ENCODE measurements at places on chromosomes 6 and 20.

DNA sequence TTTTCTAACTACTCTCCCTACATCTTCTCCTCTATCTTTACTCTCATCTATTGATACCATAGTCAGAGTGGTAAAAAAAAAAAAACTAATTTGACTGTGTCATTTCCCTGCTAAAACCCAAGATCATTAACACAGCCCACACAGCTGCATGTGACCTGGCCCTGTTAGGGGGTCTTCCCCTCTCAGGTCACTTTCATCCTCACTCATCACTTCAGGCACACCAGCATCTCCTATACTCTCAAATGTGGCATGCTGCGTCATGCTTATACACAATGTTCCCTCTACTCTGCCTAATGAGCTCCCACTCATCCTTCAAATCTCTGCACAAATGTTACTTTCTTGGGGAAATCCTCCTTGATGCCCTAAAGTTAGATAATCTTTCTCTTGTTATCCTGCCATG is 86.8 kb downstream of the CDK19 start:
- DNase-seq = no peak

DNA sequence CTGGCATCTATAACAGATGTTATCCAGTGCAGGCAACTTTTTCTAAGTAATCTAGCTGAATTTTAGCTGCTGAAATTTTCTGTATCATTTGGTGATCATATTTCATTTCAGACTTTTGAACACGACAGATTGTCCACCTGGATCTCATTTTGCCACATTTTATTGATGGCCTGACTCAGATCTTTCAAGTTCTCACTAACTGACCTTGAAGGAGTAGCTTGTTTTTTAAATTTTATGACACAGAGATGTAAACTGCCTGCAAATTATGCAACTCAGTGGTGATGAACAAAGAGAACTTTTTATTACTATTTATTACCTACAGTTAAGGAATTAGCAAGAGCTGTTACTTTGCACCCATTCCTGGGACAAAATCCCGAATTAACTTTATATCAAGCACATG is 366.4 kb downstream of the PAX1 start:
- no peak for DNase-seq

DNA sequence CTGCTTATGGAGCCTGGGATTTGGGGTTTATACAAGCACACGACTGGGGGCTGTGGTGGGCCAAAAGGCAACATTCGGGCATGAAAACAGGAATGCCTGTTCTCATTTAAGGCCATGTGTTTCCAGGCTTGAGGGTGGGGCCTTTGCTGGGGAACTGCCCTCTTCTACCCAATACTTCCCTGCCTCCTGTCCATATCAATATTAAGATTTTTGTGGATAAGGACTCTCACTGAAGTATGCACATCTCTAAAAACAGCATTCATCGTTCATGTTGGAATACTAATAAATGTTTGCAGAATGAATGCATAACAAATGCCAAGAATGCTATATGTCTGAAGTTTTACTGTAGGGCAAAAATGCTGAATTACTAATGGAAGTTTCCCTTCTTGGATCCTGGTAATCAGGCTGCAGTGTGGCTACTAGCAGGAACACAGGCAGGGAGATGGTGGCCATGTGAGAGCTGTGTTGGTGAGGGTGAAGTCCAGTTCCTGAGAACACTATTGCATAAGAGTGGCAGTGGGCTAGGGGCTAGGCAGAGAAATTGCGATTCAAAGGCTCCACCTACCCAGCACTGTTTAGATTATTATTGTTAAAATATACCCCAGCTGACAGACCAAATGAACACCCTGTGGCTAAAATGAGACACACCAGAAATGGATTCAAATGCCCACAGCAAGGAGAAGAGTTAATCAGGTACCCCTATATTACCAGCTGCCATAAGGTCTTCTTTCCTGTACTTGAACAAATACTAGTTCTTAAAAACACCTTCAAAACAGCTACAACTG is 644.3 kb downstream of the EPM2A start:
- DNase-seq = no peak

GRCh38 chr6:133855991-133856370 is 32.9 kb upstream of the TCF21 start:
- DNase-seq = no peak

- no peak for DNase-seq
These were observed 26.5 kb upstream of the GFOD1 start for GRCh38 chr6:13513626-13514502.

DNA sequence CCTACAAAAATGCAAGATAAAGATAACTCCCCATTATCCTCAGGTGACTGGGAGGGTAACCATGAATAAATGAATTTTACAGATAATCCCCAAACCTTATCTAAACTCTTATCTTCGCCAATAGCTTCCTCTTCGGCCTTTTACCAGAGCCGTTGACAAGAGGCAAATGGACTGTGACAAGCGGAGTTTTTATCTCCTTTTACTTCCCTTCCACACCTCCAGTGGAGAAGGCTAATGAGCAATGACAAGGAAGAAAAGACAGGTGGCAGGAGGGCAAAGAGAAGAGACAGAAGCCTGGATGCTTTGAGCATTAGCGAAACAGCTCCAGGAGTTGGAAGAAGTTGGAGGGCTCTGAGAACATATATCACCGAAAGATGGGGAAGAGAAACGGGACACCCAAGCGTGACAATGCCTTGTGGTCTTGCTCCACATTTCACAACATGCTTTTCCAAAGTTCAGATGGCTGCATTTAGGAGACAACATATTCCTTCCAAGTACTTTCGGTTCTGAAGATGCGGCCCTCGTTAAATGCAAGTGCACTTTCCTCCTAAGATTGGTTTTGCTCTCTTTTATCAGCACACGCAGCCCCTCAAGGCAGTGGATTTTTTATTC is 69.2 kb downstream of the PRDM1 start:
- DNase-seq = no peak

- no peak for DNase-seq
These were observed 55.4 kb upstream of the MOXD1 start for GRCh38 chr6:132456700-132457143.

- DNase-seq = no peak
These were observed 11.5 kb downstream of the RIOK1 start for GRCh38 chr6:7401075-7401474.

- no peak for DNase-seq
These were observed 153.1 kb upstream of the SIM1 start for GRCh38 chr6:100617633-100618350.

DNA sequence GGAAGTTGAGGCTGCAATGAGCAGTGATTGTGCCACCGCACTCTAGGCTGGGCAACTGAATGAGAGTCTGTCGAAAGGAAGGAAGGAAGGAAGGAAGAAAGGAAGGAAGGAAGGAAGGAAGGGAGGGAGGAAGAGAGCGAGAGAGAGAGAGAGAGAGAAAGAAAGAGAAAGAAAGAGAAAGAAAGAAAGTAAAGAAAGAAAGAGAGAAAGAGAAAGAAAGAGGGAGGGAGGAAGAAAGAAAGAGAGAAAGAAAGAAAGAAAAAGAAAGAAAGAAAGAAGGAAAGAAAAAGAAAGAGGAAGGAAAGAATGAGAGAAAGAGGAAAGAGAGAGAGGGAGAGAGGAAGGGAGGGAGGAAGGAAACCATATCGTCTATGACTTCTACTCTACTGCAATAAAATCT is 60.2 kb downstream of the OPRM1 start:
- DNase-seq = no peak

- DNase-seq = no peak
These were observed 87.9 kb upstream of the BMP5 start for GRCh38 chr6:55963301-55963700.

- DNase-seq = no peak
These were observed 40.3 kb upstream of the PDE7B start for GRCh38 chr6:135811170-135811569.

DNA sequence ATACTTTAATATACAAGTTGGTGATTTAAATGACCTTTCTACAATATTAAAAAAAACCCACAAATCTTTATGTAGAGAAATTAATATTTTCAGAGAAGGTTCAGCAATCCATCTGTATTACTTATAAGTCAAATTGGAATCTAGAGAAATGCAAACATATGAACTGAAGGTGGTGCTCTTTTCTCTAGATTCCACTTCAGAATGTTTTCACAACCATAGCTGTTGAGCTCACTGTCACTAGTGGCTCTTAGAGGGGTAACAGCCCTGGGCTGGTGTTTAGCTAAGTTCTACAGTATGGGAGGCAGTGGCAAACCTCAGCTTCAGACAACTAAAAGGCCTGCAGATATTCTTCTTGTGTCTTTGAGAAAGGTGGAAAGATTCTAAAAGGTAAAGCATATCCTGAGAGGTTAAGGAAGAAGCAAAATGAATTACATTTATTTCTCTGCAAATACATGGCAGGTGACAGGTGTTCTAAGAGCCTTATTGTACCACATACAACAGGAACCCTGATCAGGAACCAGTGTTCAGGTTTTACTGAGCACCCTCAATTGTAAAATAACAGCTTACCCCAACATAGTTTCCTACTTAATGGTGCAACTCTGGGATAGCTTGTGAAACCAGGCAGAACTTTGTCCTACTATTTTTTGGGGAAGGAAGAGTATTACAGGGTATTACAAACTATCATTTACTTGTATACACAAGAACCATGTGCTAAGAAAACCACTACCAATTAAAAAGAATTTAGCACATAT is 56.6 kb upstream of the SAMHD1 start:
- DNase-seq = no peak

- DNase-seq = no peak
These were observed 27.5 kb upstream of the TBC1D22B start for GRCh38 chr6:37230104-37230503.

GRCh38 chr6:27188061-27188884 is 59.2 kb upstream of the PRSS16 start:
- DNase-seq = no peak
